Anterior cingulate cortex (tissue), 58 donors: ENCODE measurements at places on chromosomes 13 and 19.

- no peak for DNase-seq
Observed at GRCh38 chr13:29791997-29792780, 58.2 kb downstream of the UBL3 start.

DNA sequence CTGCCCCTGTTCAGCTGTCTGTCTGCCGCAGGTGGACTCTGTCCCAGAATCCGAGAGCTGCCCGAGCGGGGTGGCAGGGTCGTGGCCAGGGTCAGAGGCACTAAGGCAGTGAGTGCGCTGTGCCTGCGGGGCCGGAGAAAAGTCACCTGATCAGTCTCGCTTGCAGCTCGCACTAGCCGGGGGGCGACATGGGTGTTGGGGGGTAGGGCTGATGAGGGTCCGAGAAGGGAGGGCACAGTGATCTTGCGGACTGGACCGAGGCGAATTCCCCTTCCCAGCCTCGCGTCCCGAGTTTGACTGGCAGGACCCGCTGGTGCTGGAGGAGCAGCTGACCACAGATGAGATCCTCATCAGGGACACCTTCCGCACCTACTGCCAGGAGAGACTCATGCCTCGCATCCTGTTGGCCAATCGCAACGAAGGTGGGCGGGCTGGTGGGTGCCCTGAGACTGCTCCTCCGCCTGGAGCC lies 627 bp downstream of the GCDH start:
- no peak for DNase-seq

DNA sequence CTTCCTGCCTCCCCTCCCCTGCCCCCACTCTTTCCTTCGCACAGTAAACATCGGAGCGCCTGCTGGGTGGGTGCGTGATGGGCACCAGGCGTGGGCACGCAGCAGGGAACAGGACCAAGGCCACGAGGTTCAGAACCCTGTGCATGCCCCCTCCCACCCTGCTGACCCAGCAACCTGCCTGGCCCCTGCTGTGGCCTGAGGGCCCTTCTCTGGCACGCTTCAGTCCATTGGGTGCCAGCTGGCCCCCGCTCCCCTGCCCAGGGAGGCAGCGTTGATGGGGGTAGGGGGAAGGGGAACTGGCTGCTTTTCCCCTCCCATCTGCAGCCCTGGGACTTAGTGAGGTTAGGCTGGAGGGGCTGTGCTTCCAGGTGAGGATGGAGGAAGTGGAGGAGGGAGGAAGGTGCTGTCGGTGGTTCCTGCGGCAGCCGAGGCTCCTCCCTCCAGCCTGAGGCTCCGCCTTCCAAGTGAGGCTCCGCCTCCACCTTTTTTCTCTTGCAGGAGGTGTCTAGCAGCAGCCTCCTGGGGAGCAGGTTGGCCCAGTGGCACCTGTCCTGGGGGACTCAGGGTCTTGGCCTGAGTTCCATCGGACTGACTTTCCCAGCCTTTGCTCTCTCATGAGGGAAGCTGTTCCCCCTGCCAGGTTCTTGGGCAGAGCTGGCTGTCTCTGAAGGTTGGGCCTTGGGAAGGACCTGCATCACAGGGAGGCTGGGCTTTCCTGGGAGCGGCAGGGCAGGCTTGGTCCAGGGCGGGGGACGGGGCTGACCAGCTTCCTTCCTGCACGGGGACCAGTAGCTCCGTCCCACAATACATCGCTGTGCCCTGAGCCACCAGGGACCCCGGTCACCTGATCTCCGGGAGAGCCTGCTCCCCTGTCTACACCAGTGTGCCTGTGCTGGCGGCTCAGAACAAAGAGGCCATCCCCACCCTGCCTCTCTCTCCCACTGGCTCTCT lies 7.3 kb downstream of the PIAS4 start:
- no peak for DNase-seq

DNA sequence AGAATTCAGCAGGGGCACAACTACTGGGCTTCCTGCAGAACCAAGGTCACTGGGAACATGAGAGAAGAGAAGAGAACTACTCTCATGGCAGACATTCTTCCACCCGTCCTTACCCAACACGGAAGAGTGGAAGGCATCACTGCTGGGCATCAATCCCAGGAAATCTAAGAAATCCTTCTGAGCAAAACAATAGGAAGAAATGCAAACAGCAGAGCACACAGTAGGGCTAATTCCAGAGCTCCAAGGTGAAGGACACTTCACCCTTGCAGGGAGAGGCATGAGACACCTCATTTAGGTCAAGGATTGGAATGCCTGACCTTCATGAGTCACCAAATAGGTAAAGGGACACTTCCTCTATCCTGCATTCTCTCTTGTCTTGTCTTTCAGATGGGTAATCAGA lies 2.8 kb downstream of the ERVV-2 start:
- no peak for DNase-seq

DNA sequence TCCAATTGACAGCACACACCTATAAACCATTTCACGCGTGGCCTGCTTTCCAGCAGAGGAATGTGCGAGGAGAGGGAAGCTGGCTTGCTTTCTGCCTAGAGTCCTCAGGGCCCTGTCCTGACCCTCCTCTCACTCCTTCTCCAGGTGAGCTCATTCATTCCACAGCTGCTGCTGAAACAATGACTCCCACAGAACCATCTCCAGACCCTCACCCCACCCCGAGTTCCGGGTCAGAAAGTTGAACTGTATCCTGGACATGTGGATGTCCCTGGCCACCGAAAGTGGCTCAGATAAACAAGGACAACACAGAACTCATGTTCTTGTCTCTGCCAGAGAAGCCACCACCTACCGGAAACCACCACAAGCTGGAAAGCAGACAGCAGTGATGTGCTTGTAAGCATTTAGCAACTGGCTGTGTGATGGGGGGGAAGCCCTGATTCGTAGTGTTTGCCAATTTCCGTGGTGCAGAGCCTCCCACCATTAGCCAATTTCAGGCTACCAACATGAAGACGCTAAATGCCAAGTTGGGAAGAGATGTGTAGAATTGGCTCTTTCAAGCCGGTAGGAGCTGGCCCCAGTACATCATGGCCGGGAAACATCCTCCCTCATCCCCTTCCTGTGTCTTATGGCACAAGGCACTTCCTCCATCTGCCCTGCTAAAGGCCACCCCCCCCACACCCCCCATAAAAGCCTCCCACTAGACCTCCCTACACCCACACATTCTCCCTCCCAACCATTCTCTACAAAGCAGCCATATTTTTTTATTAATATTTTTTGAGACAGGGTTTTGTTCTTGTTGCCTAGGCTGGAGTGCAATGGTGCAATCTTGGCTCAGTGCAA lies 5.0 kb downstream of the SYCE2 start:
- peak; percentile 31 for DNase-seq

DNA sequence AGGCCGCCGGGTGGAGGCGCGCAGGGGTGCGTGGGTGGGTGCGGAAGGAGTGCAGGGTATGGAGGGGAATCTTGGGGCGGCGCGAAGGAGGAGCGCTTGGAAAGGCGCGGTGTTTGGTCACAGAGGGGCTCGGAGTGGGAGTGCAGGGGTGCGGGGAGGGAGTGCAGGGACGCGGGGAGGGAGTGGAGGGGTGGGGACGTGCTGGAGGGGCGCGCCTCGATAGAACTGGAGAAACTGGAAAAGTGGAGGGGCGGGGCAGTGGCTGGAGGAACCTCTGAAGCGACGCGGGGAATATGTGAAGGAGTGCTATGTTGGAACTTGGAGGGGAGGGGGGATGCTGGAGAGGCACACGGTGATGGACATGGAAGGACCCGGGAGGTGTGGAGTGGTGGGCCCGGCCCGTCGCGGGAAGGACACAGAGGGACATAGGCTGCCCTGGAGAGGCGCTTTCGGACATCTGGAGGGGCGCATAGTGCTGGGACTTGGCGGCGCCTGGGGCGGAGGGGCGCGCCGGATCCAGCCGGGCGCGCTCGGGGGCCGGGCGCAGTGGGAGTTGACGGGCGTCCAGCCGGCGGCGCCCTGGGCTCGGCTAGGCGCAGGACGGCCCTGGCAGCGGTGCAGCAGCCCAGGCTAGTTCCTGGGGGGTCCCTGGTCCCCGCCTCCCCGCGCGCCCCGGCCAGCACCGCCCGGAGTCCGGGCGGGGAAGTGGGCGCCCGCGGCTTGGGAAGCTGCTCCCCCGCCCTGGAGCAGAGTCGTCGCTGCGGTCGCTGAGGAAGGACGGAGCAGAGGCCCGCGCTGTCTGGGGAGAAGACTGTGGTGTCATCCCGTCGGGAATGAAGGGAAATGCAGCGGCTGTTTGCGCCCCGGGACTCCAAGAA lies 20.8 kb upstream of the SGCG start:
- DNase-seq = no peak

GRCh38 chr13:98478189-98479129 lies 98.4 kb downstream of the STK24 start:
- DNase-seq = no peak

GRCh38 chr13:24906268-24906667 lies 142.3 kb downstream of the RNF17 start:
- DNase-seq = no peak

- no peak for DNase-seq
Observed at GRCh38 chr13:47474326-47474725, 526.7 kb downstream of the SUCLA2 start.

- peak; percentile 77 for DNase-seq
Observed at GRCh38 chr13:109784590-109785140, 1.7 kb downstream of the IRS2 start.

GRCh38 chr13:45120967-45121831 lies 889 bp downstream of the GTF2F2 start:
- no peak for DNase-seq

DNA sequence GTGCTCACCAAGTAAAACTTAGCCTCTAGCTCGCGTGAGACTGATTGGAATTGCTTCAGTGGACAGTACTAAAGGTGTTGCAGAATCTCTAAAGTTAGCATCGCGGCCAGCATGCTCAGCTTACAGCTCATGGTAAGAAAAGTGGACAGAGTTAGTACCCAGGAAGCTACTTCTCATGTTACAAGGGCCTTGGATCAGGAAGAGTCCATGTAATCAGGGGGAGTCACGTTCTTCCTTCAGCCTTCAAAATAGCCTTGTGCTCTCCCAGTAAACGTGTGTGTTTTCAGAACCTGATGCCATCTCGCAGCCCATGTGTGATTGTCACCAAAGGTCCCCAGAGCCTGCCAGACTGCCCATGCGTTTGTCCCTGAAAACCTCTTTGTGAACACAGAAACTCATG lies 195.8 kb upstream of the RNF113B start:
- DNase-seq = no peak

- DNase-seq = no peak
Observed at GRCh38 chr13:35957996-35958395, 173.2 kb downstream of the DCLK1 start.

GRCh38 chr19:30450100-30450499 lies 77.9 kb downstream of the ZNF536 start:
- no peak for DNase-seq

- no peak for DNase-seq
Observed at GRCh38 chr13:111639196-111639705, 318.8 kb downstream of the TEX29 start.

- DNase-seq = no peak
Observed at GRCh38 chr13:21310220-21310619, 133.8 kb downstream of the MRPL57 start.
